ENCODE measurements at places on chromosomes 6 and 20.

- peak; percentile 3 for DNase-seq
Measured at GRCh38 chr6:74114428-74114827, 418.4 kb downstream of the CD109 start.

DNA sequence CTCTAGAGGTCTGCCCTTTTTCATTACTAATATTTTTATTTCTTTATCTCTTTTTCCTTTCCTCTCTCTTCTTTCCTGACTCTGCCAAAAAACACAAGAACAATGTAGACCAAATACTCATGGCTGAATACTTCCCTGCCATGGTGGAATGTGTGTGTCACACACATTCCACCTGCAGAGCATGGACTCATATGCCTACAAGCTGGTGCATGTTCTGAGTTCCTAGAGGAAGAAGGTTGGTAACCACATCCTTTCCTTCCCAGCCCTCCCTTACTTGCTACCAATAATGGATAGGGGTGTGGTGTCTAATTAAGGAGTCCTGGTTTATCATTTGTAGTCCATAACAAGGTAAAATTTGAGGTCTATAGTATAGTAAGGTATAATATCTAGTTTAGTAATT lies 15.2 kb upstream of the CST9L start:
- no peak for DNase-seq

GRCh38 chr20:62780204-62780603 lies 16.1 kb upstream of the MRGBP start:
- no peak for DNase-seq

- DNase-seq: no peak
Measured at GRCh38 chr6:136628996-136629395, 78.8 kb upstream of the MAP7 start.

DNA sequence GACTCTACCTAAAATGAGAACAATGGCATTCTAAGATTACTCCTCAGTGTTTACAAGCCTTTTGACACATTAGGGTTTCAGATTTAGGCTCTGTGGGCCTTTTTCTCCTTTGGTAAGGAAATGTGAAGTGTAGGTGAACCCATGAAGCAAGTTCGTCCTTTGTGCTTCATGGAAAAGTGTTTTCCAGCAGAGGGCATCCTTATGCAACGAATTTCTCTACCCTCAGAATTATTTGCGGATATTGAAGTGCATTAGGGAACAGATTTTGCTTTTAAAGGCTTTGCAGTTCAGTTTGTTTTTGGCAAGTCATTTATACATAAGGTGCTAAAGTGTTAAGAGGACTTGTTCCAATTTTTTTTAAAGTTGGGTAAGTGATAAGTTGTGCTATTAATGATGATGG lies 55.7 kb upstream of the FERMT1 start:
- DNase-seq: no peak

DNA sequence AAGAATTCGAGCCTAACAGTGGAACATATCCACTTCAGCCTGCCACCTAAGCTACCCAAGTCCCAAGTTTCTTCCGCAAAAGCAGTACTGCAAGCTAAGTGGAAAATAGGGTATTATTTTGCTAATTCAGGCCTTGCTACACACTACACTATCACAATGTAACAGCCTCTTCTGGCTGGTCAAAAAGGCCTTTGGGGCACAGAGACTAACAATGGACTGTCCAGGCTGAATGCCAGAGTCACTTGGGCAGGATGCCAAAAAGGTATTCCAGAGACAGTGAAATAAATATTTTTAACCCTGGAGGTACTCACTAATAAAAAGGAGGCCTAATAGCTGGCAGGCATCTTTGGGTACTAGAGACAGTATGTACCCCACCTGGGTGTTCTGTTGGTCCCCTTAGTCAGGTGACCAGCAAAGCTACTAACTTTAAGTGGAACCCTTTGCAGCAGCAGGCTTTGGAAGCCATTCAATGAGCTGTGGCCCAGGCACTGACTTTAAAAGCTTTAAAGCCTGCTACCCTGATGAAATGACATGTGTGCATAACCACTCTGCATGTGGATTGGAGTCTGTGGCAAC lies 692.1 kb downstream of the HTR1B start:
- no peak for DNase-seq

DNA sequence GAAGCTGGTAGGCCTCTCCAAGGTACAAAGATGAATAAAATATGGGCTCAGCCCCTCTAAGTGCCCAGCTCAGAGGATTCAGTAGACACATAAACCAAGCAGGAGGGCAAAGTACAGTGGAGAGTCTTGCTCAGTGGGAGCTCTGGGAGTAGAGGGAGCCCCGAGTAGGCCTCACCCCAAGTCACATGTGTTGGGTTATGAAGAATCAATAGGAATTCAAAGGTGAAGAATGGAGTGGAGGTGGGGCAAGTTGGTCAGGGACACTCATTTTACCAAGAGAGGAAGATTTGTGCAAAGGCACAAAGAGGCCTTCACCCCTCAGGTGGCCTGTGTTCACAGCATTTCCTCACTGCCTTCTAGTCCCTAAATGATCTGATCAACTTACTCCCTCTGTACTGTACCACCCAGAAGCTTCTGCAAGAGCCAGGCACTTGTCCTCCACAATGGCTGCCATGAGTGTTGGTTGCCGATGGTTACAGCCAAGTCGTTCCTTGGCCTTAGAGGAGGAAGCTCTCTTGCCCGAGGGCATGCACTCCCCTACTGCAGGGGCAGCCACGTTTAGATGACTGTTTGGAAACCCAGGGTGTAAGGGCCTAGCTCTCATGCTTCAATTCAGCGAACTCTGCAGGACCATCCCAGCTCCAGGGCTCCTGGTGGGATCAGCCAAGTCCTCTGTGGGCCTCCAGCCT lies 6.7 kb upstream of the CDKN1A start:
- no peak for DNase-seq

GRCh38 chr6:52741872-52742271 lies 21.4 kb downstream of the GSTA2 start:
- DNase-seq: no peak

GRCh38 chr20:61477451-61477861 lies 225.4 kb downstream of the CDH4 start:
- DNase-seq: no peak

- no peak for DNase-seq
Measured at GRCh38 chr20:62226707-62227590, 6.9 kb upstream of the HRH3 start.

- DNase-seq: no peak
Measured at GRCh38 chr20:61975407-61976129, 90.1 kb downstream of the TAF4 start.

DNA sequence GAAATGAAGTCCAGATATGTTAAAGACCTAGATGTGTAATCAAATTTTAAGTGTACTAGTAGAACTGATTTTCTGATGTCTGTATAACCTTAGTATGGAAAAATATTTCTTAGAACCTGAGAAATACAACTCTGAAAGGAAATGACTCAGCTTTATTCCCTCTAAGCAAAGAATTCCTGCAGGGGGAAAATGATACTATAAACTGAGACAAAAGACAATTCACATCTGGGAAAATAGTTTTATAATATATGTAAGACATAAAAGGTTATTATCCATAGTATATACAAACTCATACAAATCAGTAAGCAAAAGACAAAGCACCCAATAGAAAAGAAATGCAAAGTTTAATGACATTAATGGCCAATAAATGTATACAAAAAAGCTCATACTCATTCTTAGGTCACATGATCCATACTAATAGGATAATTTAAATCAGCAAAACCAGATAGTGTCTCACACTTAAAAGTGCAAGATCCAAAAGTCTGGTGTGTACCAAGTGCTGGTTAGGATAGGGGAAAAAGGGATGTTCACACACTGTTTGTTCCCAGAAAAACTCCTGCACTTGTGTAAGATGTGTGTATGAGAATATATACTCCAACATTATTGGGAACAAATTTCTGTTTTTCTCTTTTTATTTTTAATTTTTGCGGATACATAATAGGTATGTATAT lies 22.6 kb downstream of the RNF217 start:
- no peak for DNase-seq

DNA sequence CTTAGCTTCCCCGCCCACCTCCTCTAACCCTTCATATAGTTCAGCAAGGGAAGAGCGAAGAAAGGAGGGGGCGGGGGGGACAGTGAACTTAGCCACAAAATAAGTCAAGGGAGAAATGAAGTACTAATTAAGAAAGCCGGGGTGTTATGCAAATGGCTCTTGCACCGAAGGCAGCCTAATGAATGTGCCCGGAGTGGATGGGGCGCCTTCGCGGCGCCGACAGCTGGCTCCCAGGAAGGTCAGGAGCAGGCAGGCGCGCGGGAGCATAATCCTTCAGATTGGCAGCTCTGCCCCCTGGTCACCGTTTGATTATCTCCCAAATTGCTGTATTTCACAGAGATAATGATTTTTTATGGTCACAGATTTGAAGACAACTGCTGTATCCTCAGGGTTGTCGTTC lies 395.1 kb downstream of the TFAP2B start:
- DNase-seq: no peak

DNA sequence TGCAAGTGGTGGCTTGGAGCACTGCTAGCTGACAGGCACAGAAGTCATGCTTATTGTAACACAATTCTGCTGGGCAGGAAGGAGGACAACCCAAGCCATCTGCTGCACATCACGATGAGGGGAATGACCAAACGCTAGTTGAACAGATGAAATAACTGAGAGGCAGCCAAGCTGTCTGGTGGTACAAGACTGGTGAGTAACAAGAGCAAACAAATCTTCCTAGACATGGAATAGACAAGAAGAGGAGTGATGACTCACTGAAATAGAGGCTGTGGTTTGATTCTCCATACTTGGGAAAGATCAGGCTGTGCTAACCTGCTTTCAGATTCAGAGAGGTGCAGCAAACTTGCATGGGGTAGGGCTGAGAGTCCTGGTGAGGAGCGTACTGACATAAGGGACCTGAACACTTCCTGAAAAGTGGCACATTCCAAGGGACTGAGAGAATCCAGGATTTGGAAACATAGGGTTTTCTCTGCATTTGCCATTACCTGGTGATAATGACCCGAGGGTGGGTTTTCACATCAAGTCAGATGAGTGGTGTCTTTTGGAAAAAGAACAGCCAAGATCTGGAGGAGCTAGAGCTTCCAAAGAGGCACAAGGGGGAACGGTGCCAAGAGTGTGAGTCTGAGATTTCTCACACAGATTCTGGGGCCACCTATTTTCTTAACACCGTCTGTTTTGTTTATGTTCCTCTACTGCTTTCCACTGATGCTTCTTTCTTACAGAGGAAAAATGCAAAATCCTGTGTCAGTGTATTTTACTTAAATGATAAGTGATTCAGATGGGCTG lies 60.0 kb downstream of the PRL start:
- DNase-seq: no peak

GRCh38 chr20:15927893-15928650 lies 645.2 kb downstream of the KIF16B start:
- no peak for DNase-seq

DNA sequence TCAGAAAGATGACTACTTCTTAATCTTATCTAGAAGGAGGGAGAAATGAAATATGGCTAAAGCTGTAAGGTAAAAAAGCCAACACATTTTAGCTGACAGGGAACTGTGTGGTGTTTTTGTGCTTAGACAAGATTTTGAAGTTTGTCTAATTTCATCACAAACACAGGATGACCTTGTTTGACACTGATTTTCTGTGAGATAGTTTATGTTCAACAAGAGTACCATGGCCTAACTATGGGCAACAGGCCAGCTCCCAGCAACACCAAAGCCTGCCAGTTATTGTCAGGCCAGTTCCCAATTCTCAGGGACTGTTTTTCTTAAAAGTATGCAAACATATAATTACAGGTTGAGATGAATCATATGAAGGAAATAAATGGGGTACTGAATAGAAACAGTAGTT lies 5.5 kb upstream of the ABCF1 start:
- no peak for DNase-seq

DNA sequence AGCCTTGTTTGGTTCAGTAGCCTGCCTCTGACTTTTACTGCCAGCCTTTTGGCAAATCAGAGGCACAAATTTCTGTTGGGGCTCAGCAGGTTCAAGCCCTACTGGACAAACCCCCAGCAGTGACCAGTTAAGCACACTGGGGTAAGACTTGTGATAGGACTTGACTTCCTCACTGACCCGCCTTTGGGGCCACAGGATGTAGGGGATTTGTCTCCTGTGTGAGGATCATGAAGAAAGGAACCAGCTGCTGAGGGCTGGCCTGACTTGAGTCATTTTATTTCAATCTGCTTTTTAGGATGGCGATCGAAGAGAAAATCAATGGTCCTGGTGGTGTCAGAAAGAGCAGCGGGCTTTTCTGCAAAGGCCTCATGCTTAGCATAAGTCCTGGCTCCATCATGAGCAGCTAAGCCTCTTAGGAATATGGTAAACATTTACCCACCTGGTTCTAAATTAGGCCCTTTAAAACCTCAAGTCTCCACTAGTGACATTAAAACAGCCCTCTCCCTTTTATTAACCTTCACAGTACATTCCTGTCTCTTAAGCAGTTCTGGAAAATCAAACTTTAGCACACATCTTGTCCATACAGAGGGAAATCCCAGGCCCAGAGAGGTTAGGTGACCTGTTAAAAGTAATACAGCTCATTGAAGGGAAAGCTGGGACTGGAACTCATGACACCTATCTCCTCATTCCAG lies 16.6 kb downstream of the CHMP4B start:
- DNase-seq: no peak

DNA sequence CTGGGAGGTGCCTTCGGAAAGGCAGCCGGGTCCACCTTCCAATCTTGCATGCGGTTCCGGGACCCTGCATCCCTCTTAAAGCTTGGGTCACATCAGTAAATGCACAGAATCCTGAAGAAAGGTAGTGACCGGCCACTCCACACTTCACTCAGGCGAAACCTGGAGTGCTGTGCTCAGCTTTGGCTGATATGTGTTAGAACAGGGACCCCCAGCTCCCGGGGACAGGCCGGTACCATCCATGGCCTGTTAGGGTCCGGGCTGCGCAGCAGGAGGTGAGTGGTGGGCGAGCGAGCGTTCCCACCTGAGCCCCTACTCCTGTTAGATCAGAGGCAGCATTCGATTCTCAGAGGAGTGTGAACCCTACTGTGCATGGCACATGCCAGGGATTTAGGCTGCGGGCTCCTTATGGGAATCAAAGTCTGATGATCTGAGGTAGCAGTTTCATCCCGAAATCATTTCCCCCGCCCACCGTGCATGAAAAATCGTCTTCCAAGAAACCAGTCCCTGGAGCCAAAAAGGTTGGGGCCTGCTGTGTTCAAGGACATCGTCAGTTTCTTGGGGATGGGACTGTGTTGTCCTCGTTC lies 143.0 kb downstream of the ERMARD start:
- no peak for DNase-seq

DNA sequence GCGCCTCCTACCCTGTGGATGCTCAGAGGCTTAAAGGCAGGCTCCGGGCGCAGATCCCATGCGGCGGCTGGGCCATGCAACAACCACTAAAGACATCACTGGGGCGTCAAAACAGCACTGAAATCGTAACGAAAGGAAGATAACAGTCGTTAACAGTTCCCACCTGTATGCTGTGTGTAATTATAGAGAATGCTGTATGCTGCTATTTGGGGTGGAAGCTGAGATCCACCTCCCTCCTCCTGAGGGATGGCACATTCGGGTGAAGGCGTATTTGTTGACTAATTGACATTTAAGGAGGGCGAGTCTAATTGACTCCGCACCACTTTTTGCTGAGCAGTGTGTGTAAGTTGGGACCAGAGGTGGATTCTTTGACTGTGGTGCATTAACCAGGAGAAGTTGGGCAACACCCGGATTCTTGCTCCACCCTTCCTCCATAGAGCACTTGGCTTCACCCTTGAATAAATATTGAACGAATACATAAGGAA lies 687 bp downstream of the SLC35A1 start:
- DNase-seq: peak; percentile 39
